ENCODE measurements at places on chromosomes 5 and 9.

- DNase-seq: no peak
These were observed 3.5 kb upstream of the ACTBL2 start for GRCh38 chr5:57486027-57486602.

DNA sequence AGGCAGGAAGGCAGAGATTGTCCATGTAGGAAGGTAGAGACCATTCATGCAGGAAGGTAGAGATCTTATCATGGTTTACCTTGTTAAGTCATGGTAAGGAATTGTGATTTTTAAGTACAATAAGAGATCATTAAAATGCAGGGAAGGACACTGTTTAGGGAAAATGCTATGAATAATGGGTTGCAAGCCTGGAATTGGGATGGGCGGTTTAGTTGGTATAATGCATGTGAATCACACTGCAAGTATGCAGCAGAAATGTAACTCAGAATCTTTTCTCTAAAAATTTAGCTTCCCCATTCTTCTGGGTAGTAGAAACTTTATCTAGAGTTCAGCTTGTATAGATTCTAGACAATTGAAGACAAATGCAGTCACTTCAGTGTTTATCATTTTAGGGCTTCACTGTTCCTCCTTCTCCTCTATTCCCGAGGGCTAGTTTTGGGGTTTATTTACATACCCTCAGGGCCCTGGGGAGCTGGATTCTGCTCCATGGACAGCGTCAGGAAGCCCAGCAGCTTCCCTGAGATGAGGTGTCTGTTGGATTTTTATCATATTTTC, 212.0 kb downstream of the SREK1 start:
- no peak for DNase-seq

GRCh38 chr9:13026956-13027355, 252.1 kb downstream of the LURAP1L start:
- no peak for DNase-seq

GRCh38 chr5:179327021-179327735, 18.1 kb downstream of the ADAMTS2 start:
- no peak for DNase-seq

DNA sequence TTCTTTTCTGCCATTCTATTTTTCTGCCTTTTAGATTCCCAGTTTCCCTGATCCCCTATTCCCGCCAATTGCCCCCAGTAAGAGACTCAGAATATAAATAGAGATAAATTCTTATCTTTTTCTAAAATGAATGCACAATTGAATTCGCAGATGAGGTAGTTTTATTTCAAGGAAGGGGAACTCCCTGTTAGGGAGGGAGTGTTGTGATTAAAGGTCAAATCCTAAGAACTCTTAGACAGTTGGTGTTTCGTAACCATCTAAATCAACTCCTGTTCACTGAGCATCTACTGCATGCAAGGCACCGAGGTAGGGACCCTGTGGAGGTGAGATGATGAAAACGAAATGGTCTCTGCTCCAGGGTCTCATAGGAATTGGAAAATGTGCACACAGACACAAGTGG, 7.7 kb upstream of the MAP3K1 start:
- DNase-seq: no peak

- DNase-seq: no peak
These were observed 112.2 kb downstream of the C9orf152 start for GRCh38 chr9:110095776-110096175.

- no peak for DNase-seq
These were observed 287.5 kb downstream of the ELAVL2 start for GRCh38 chr9:23538461-23539003.

- DNase-seq: no peak
These were observed 18.5 kb downstream of the OSTF1 start for GRCh38 chr9:75106857-75107256.

GRCh38 chr9:3137347-3137695, 293.4 kb upstream of the PUM3 start:
- no peak for DNase-seq

GRCh38 chr5:157494178-157494832, 34.3 kb downstream of the NIPAL4 start:
- DNase-seq: no peak

DNA sequence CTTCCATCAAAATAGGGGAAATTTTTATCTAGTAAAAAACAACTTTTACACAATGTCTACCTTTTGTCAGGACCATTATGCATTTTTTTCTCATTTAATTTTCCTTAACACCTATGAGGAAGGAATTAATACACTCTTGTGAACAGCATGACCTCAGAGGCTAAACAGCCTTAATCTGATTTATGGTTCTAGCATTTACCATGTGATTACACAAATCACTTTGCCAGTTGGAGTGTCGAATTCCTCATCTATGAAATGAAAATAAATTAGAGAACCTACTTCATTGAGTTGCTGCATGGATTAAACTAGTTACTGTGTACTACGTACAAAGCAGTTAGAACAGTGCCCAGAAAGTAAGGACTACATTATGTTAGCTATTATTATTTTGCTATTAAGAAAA, 187.7 kb upstream of the MPDZ start:
- no peak for DNase-seq

DNA sequence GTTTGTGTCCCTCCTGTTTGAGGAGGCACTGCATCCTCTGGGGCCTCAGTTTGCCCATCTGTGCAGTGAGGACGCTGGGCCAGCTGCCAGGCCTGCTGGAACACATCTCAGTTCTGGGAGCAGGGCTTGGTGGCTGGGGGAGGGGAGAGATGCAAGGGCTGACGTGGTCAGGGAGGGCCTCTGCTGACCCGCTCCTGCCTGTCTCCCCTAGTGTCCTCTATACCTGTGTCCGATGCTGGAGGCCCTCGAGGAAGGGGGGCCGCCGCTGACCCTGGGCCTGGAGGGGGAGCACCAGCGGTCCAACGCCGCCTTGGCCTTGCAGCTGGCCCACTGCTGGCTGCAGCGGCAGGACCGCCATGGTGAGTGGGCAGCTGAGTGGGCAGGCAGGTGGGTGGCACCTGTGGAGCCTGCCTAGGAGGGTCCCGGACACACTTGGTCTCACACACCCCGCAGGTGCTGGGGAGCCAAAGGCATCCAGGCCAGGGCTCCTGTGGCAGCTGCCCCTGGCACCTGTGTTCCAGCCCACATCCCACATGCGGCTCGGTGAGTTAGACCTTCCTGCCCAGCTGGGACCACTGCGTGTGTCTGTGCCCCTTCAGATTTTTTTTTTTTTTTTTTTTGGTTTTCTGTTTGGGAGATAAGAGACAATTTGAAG, 5.8 kb downstream of the FPGS start:
- DNase-seq: no peak

GRCh38 chr5:79031485-79031867, 38.0 kb downstream of the DMGDH start:
- DNase-seq: no peak

GRCh38 chr9:13979941-13980318, 334.0 kb downstream of the NFIB start:
- DNase-seq: no peak

GRCh38 chr5:8906303-8906967, 639.4 kb downstream of the SEMA5A start:
- no peak for DNase-seq

DNA sequence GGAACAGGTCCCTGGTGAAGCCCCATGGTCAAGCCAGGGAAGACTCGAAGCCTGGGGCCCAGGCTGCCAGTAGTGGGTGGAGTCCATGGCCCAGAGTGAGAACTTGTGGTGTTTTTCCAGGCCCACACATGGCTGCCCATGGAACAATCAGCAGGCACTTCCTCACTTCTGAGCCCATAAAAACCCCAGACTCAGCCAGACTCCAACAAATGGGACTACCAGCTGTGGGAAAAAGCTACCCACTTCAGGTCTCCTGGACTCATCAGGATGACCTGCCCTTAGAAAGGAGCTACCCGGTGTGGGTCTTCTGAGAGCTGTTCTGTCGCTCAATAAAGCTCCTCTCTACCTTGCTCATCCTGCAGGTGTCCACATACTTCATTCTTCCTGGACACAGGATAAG, 108.9 kb downstream of the ST8SIA4 start:
- DNase-seq: no peak

DNA sequence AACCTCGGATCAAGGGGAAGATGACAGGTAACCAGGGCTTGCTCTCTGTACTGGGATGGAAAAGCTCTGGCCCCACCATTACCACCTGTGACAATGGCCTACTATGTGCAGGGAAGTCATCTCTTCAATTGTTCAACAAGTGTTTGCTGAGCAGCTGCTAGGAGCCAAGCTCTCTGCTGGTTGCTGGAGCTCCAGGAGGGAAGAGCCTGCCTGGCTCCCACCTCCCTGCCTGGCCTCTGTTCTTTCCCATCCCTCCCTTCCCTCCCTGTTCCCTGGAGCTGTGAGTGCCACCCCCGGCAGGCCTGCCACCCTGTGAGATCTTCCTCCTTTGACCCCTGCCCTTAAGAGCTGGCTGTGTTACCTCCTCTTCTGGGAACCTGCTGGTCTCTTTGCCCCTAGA, 59.7 kb upstream of the IER5L start:
- DNase-seq: no peak

- no peak for DNase-seq
These were observed 137.7 kb downstream of the AOPEP start for GRCh38 chr9:94864196-94864595.

- DNase-seq: no peak
These were observed 38.1 kb upstream of the SMARCA2 start for GRCh38 chr9:1977026-1977425.

GRCh38 chr5:56565283-56565615, 250.1 kb upstream of the MAP3K1 start:
- no peak for DNase-seq

- DNase-seq: no peak
These were observed 48.5 kb downstream of the PLEKHG4B start for GRCh38 chr5:140443-140829.

GRCh38 chr5:73317523-73317922, 131.1 kb downstream of the FOXD1 start:
- DNase-seq: no peak

GRCh38 chr5:145806923-145807322, 28.2 kb downstream of the PRELID2 start:
- DNase-seq: no peak

- no peak for DNase-seq
These were observed 8.4 kb upstream of the RGS3 start for GRCh38 chr9:113454914-113455761.

DNA sequence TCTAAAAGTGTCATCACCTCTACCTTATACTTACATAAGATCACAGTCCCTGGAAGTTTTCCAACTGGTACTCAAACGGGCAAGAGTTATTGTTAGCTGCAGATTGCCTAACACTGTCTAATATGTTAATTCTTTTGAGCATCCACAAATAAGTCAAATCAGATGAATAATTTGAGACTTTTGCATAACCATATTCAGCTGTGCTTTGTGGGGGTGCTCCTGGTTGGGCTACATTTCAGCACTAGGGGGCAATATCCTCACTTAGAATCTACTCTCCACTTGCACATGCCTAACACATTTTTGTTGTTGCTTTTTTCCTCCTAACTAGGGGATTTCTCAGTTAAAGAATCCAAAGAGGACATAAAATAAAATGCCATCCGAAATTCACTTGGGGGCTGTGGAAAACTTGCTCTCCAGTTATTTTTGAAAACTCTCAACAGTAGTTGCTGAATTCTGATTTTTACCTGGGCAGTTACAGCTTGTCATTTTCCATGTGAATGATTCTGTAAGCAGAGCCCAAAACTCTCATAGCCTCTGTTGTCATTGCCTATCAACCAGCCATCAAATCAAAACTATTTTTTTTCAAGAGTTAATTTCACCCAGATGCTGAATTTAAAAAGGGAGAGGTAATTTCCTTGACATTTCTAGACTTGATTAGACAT, 71.5 kb downstream of the TRIM36 start:
- no peak for DNase-seq

- peak; percentile 43 for DNase-seq
These were observed 40.8 kb upstream of the LARP1 start for GRCh38 chr5:154714266-154714986.

GRCh38 chr5:137570070-137570469, 70.9 kb upstream of the SPOCK1 start:
- DNase-seq: no peak

GRCh38 chr5:168931638-168932345, 352.6 kb upstream of the PANK3 start:
- no peak for DNase-seq

GRCh38 chr9:123679330-123679987, 250.5 kb downstream of the DENND1A start:
- peak; percentile 47 for DNase-seq

DNA sequence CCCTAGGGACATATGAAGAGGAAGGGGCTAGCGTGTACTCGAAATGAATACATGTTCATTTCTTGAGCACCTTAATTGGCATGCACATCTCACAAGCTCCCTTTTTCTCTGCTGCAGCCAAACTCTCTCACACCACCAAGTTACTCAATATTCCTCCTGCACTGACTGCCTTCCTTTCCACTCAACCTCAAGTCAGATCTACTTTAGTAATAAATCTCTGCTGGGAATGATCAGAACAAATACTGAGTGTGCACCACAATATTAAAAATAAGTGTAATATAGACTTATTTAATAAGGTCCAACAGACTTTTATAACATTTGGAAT, 995.8 kb upstream of the WWC1 start:
- no peak for DNase-seq
